Aortic smooth muscle cell (primary cell): ENCODE measurements at places on chromosomes 1 and 21. TPM values are rescaled to one million over a fixed set of nuclear protein-coding genes. Genes with fewer than 3 reads are reported as not detected.

The TPTE gene
- total RNA-seq = not detected in 2 replicates

The MCOLN2 gene
- total RNA-seq = 2.6 and 4.6 TPM in 2 replicates

The AGBL4 gene
- not detected in 2 replicates for total RNA-seq

The PBX1 gene
- total RNA-seq = 53.0 and 60.5 TPM in 2 replicates

The DEPDC1 gene
- total RNA-seq = 11.3 and 20.5 TPM in 2 replicates

The GJB3 gene
- not detected in 2 replicates for total RNA-seq

The IL19 gene
- not detected in 2 replicates for total RNA-seq

The CFHR2 gene
- not detected in 2 replicates for total RNA-seq

The LENEP gene
- 0.66 and 0.99 TPM in 2 replicates for total RNA-seq

The RGS8 gene
- under 0.01 TPM in 1 of 2 replicates, not detected in the other for total RNA-seq

The GCSAML gene
- not detected in 2 replicates for total RNA-seq

The TSPAN2 gene
- total RNA-seq = 0.12 and 0.13 TPM in 2 replicates

The PSMB2 gene
- total RNA-seq = 18.5 and 20.6 TPM in 2 replicates

The FAM131C gene
- total RNA-seq = 0.31 and 0.53 TPM in 2 replicates

The DNAJC28 gene
- total RNA-seq = 1.6 and 1.8 TPM in 2 replicates

The OR2C3 gene
- not detected in 2 replicates for total RNA-seq

The NBPF9 gene
- 12.8 and 15.6 TPM in 2 replicates for total RNA-seq

The RPTN gene
- total RNA-seq = not detected in 2 replicates

The MR1 gene
- total RNA-seq = 25.6 and 33.4 TPM in 2 replicates

The P3H1 gene
- 106 and 110 TPM in 2 replicates for total RNA-seq

The VWA1 gene
- total RNA-seq = 1.6 and 2.5 TPM in 2 replicates

The GJA9 gene
- total RNA-seq = not detected in 2 replicates

The HSPA6 gene
- total RNA-seq = 0.26 and 0.62 TPM in 2 replicates

The CFAP141 gene
- not detected in 2 replicates for total RNA-seq

The KCNE2 gene
- total RNA-seq = not detected in 2 replicates

The HMGCS2 gene
- not detected in 2 replicates for total RNA-seq

The MACO1 gene
- total RNA-seq = 17.0 and 17.3 TPM in 2 replicates

The NPL gene
- total RNA-seq = 3.0 and 3.2 TPM in 2 replicates

The HAO2 gene
- not detected in 2 replicates for total RNA-seq

The RBP7 gene
- total RNA-seq = 0.19 TPM in 1 of 2 replicates, not detected in the other

The ALDH9A1 gene
- total RNA-seq = 89.6 and 112 TPM in 2 replicates

The FCRL5 gene
- not detected in 2 replicates for total RNA-seq

The FAM151A gene
- total RNA-seq = not detected in 2 replicates

The MYOCOS gene
- total RNA-seq = 0.06 TPM in 1 of 2 replicates, not detected in the other

The NID1 gene
- total RNA-seq = 49.8 and 64.9 TPM in 2 replicates

The CLDN8 gene
- total RNA-seq = not detected in 2 replicates

The CFHR3 gene
- 0.06 TPM in 1 of 2 replicates, not detected in the other for total RNA-seq

The LRRC38 gene
- 0.50 TPM in 1 of 2 replicates, not detected in the other for total RNA-seq
